Astrocyte of the hippocampus (primary cell): ENCODE measurements at places on chromosomes 16 and 17.

- no peak for DNase-seq
These were observed 6.2 kb downstream of the KATNB1 start for GRCh38 chr16:57741660-57742191.

GRCh38 chr17:44010966-44011647 lies 3.7 kb downstream of the TMEM101 start:
- no peak for DNase-seq

- DNase-seq: no peak
These were observed 24.2 kb downstream of the FAM117A start for GRCh38 chr17:49739641-49740271.

GRCh38 chr16:81796035-81796434 lies 16.9 kb downstream of the PLCG2 start:
- no peak for DNase-seq

DNA sequence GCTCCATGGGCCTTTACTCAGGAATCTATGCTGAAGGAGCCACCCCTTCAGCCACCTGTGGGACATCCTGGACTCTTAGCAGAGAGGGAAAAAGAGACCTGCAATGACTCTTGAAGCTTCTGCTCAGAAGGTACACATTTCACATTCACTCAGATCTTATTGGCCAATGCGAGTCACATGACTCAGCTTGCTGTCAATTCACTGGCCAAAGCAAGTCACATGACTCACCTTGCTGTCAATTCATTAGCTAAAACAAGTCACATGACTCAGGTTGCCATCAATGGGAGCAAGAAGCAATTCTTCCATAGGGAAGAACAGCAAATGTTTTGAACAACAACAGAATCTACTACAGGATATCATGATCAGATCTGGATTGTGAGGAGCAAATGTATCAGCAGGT lies 233.4 kb downstream of the SHISA9 start:
- no peak for DNase-seq

DNA sequence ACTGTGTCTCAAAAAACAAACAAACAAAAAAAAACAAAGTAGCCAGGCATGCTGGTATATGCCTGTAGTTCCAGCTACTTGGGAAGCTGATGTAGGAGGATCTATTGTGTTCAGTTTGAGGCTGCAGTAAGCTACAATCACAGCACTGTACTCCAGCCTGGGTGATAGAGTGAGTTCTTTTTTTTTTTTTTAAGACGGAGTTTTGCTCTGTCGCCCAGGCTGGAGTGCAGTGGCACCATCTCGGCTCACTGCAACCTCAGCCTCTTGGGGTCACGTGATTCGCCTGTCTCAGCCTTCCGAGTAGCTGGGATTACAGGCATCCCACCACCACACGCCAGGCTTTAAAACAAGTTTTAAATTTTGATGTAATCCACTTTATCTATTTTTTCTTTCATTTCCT lies 80.2 kb upstream of the STAC2 start:
- DNase-seq: no peak

- no peak for DNase-seq
These were observed 98.4 kb downstream of the BMERB1 start for GRCh38 chr16:15532825-15533224.

DNA sequence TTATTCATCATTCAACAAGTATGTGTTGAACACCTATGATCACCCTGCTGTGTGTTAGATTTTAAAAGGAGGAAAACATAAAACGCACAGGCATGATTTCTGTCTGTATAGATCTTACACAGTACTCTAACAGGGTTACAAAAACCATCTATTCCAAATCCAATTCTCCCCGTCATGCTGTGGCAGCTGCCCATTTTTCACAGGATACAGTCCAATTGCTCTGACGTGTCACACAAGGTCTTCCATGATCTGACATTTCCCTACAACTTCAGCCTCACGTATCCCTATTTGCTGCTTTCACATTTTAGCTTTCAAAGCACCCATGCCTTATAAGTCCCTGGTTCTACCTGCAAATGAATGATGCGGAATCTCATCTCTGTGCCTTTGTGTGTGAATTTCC lies 67.0 kb upstream of the CNTNAP4 start:
- no peak for DNase-seq

- no peak for DNase-seq
These were observed 68.5 kb downstream of the YPEL2 start for GRCh38 chr17:59399914-59400313.

DNA sequence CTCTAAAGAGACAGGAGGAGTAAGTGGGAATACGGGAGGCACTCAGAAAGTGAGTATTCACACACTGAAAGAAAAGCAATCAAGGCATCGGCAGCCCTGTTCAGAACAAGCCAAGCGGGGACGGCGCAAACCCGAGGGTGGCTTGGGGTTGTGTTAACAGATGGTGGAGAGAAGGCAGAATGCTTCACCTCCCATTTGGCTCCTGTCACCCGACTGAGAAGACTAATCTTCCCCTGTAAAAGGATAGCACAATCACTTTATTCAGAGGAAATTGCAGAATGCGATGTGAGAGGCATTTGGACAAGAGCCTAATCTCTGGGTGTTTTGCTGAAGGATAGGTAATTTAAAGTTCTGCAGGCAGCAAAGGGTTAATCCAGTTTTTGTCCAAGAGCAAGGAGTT lies 119.3 kb upstream of the WSCD1 start:
- DNase-seq: no peak

DNA sequence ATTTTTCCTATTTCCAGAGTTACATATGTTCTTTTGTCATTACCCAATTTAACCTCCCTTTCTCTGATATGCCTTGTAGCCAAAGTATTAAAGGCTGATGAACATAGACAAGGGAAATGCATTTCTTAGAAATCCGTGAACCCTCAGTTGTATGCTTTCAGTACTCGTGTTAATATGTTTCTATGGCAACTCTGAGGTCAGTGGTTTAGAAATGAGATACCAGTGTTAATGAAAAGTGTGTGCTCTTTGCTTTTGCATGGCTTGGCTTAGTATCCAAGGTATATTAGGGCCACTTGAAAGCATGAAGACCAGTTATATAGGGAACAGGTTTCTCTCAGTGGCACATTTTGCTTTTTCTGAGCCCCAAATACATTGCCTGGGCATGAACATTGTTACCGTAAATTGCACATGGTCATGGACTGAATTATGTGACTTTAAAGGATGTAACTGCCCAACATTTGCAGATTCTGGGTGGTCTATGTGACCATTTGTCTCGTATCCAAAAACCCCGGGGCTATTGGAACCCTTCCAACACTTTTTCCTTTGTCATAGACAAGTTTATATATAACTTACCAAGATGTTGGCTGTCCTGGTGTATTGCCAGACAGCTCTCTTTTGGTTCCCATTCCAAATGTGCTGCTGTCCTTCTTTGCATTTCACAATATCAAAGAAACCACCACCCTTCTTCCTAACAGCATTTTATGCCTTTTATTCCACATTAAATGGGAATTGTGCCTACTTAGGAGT lies 17.5 kb downstream of the ABHD15 start:
- DNase-seq: peak; percentile 58

- peak; percentile 42 for DNase-seq
These were observed 797 bp downstream of the NUDT7 start for GRCh38 chr16:77723108-77723514.

DNA sequence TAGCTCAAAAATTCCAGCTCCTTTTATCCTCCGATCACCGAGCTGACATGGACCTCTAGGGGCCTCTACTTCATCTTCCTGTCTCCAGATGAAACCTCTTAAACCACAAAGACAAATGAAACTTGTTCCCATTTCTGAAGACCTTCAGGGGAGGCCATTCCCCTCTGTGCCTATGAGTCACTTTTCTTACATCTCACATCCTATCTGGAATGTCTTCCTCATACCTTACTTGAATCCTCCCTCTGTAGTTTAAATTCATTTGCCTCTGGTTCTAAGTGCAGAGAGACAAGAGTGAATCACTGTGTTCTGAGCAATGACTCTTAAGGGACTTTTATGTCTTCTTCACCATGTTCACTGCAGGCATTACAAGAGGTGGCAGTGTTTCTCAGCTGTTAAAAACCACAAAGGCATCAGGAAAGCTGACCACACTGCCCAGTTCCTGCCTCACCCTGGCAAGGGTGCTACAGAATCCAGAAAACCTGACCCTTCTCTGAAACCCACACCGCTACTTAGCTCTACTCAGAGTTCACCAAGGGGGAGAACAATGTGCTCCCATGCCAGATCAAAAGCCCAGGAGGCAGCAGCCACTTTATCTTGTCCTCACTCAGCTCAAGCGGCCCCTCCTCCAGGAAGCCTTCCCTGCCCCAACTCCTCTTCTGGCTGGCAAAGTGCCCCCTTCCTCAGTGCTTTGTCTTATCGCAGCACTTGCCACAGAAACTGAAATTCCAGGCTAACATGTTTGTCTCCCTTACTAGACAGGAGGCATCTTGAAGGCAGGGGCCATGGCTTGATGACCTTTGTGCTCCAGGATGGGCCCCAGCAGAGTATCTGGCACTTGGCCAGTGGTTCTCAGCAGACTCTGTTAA lies 6.4 kb downstream of the CUEDC1 start:
- peak; percentile 90 for DNase-seq

DNA sequence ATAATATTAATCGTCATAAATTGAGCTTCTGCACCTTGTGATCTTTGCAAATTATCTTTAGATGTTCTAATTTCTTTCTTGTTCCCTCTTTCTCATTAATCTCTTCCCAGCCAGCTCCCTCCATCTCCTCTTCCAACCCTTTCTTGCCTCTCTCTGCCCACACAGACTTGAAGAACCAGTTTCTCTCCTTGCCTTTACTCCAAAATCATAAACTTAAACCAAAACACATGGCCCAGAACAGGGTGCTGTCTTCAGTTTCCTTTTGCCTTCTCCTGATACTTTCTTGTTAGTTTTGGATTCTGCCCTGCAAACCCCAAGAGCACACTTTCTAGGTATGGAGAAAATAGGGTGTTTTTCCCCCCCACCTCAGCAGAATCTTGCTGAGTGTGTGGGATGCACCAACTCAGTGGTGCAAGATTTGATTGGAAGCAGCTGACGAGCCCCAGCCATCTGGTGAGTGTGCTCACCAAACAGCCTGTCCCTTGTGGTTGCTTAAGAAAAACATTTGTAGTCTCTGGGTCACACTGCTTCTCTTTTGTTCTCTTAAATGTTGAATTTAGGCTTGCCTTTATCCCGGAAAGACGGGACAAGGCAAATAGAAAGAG lies 175.8 kb upstream of the MAF start:
- DNase-seq: peak; percentile 28

DNA sequence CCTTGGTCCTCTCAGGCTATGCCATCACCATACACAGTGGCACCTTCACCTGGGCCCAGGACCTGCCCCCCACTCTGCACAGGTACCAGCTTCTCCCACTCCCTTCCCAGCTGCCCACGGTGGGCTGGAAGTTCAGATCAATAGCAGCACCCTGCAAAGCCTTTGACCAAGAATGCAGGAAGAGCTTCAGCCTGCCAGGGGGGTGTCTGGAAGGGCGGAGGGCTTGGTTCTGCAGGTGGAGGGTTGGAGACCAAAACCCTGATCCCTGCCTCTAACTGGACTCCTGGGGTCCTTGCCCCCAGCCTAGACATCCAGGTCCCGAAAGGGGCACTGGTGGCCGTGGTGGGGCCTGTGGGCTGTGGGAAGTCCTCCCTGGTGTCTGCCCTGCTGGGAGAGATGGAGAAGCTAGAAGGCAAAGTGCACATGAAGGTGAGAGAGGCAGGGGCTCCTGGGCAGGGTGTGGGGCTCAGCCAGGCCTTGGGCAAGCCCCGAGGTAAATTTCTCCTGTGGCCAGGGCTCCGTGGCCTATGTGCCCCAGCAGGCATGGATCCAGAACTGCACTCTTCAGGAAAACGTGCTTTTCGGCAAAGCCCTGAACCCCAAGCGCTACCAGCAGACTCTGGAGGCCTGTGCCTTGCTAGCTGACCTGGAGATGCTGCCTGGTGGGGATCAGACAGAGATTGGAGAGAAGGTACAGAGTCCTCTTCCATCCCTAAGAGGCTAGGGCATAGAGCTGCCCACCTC lies 34.3 kb downstream of the ABCC3 start:
- no peak for DNase-seq

- DNase-seq: no peak
These were observed 116.9 kb downstream of the TANC2 start for GRCh38 chr17:63082952-63083351.

GRCh38 chr16:9647981-9648701 lies 534.1 kb downstream of the GRIN2A start:
- peak; percentile 57 for DNase-seq

DNA sequence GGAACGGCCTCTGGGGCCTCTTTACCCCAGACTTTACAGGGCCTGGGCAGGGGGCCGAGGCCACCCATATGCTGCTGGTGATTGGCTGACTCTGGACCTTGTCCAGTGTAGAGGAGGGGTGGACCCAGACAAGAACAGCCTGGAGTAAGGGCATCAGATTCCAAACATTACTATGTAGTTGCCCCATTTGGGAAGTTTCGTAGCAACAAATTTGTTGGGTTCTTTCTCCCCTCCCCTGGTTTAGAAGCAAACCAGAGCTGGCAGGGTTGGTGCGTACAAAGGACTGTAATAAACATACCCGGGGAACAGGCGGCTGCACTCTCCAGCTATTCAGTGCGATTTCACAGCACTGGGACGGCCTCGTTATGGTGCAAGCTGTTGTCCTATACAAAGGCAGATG lies 145.5 kb downstream of the NTN1 start:
- no peak for DNase-seq

DNA sequence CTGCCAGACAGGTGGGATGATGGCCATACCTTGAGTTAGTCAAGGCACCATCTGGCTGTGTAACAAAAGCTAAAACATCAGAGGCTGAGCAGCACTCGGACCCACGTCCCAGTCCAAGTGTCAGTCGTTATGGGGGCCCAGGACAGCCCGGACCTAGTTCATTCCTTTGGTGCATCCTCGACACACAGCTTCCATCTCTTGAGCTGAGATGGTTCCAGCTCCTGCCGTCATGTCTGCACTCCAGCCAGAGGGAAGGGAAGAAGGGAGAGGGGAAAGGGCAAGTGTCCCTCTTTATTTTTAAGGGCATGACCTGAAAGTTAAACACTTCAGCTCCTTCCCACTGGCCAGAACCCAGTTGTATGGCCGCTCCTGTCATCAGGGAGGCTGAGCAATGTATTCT lies 218.0 kb downstream of the SEC14L1 start:
- DNase-seq: no peak

DNA sequence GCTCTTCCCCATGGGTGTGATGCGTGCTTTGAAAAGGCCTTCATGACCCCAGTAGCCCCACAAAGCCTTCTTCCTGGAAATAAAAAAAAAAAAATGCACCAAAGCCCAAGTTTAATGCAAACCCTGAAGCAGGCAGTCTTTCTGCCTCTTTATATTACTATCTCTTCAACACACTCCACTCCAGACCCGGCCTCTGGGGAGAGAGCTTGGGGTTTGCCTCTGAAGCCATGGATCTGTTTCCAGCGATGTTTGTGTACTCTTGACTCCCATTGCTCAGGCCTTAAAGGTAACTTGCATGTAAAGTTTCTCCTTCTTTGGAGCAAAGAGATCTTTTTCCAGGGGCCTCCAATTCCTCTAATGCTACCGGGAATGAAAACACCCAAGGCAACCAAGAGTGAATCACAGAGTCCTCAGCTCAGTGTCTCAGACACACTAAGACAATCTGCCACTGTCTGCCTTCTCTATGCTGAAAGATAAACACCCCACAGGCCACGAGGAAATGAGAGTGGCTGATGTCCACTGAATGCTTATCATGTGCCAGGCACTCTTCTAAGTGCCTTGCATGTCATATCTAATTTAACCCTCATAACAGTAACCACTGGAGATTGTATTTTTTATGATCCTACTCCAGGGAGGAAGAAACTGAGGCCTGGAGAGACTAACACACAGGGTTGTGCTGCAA lies 56.4 kb upstream of the AKTIP start:
- DNase-seq: no peak

GRCh38 chr17:55162556-55162946 lies 102.2 kb upstream of the HLF start:
- DNase-seq: no peak
